ENCODE measurements at places on chromosomes 12 and 14.

GRCh38 chr14:78950649-78951048, 780.5 kb downstream of the NRXN3 start:
- DNase-seq: no peak

GRCh38 chr12:50639721-50640120, 124.2 kb upstream of the ATF1 start:
- no peak for DNase-seq

- DNase-seq: no peak
These were observed 16.8 kb downstream of the ERO1A start for GRCh38 chr14:52678591-52678990.

- no peak for DNase-seq
These were observed 4.9 kb upstream of the CSAD start for GRCh38 chr12:53185582-53186153.

- no peak for DNase-seq
These were observed 180.9 kb upstream of the PLXNC1 start for GRCh38 chr12:93967454-93967853.

Measured in hypothalamus (tissue), 51 donors.